ENCODE measurements at places on chromosomes 1 and 21.

GRCh38 chr1:179958359-179958758, 3.7 kb downstream of the CEP350 start:
- DNase-seq = no peak

GRCh38 chr1:94866164-94866807, 46.1 kb downstream of the SLC44A3 start:
- no peak for DNase-seq

GRCh38 chr1:235454021-235454420, 50.2 kb downstream of the B3GALNT2 start:
- DNase-seq = no peak

DNA sequence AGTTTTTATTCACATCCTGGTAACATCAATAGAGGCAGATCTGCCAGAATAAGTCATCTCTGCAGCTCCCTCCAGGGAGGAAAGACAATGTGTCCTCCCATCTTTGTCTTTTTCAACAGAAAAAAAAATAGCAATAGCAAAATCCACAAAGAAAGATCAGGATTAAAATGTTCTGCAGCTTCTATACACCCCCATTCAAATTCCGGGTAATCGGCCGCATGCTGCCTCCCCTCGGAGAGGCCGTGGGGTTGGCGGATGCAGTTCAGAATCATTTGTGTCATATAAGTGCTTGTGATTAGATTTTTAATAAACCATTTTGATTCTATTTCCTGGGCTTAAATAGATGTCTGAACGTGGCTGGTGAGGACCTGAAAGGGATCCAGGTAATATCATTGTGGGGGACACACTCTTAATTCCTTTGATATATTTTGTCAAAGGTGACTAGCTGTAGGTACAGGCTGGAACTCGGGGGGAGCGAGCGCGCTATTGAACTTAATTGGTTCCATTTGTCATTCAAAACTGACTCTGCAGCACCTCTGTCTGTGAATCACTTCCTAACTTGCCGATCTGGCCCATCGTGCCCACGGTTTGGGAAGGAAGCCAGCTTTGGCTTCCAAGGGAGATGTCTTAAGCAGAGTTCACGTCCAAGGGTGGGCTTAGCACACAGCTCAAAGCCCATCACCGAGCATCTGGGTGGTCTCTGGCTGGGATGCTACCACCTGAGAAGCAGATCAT, 85.6 kb upstream of the ARHGEF16 start:
- no peak for DNase-seq

DNA sequence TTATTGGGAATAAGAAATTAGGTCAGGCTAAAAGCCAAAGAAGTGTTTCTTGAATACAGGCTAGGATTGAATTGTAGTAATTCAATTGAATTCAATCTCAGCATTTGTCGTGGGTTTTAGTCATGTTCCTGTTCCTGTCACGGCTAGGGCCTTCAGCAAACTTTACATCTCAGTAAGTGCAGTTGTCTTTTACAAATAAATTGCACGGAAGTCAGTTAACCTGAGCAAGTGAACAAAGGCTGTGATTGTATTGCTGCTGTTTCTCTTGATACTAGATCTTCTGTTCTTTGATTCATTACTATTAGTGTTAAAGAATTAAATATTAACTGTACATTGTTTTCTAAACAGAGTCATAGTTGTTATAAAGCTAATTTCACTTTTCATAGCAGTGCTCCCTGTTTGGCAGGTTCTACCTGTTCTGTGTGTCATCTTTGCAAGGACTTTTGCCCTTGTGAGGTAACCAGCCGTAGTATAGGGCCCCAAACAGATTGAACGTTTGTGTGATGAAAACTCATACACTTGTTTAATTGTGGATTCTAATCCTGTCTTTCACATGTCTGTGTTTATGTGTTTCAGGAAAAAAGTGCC, 164.4 kb downstream of the EDEM3 start:
- DNase-seq = no peak

DNA sequence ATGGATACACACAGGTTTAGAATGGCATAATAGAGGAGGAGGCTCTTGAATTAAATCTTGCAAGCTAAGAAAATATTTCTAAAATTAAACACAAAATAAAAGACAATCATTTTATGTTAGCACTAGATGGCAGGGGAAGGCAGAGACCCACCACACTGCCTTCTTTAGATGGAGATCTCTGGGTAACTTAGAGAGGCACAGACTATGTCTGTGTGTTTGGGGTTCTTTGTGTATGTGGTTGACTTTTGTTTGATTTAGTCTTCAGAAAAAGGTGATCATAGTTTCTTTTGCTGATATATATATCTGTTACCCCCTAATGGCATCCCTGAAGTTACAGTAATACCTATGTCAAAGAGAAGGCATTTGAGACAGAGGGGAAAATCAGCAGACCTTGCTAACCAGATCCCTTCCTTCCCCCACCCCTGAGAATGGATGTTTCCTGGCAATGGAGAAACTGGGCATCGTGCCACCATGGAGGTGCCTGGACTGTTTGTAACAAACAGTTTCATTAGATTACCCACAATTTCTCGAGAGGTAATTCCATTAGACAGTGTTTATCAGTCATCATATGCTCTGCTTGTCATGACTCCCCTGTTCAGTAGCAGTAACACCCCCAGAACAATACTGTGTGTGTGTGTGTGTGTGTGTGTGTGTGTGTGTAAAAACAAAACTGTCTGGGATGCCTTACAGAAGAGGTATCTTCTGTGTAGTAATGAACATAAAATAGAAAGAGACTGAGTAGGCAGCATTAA, 228.3 kb upstream of the DEPDC1 start:
- no peak for DNase-seq

All from GM06990 (cell line).